ENCODE measurements at places on chromosomes 1 and 21.

GRCh38 chr1:182015360-182015759 lies 46.2 kb downstream of the ZNF648 start:
- no peak for DNase-seq

DNA sequence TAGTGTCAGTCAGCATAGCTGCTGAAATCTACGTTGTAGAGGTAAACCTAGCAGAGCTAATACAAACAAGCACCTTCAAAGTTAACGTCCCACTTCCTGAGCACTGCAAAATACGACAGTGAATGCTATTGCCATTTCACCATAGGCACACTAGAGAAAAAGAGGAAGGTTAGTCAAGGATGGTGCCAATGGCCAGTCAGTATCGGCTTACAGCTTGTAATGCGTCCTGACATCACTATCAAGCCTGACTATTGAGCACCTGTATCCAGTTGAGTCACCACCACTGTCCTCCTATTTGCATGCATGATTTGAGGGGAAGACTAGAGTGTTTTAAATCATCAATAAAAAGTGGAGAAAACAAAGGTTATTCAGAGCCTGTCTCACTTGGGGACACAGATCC lies 34.4 kb downstream of the NUCKS1 start:
- no peak for DNase-seq

DNA sequence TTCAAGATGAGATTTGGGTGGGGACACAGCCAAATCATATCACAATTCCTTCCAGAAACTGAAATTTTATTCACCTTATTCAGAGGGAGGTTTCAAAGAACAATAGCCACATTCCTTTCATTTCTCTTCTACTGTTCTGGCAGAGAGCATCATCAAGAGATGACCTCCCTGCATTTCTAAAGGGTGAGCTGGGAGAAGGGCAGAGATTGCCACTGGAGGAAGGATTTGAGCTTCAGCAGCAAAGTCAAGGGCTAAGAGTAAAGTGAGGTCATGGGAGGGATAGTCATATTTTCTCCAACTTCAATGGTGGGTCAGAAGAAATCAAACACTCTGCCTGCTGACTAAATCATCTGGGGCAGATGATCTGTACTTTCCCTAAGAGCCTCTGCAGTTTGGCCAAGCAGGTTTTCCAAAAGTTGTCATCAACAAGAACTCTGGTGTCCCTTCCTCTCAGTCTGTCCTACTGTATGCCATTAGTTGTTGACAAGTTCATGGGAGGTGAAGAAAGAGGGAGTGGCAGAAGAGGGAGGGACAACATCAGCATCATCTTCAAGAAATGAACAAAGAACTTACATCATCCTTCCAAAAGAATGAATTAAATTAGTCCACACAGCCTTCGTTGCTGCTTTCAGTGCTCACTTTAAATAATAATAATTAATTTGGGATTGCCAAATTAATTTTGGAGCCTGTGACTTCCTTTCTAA lies 298.3 kb downstream of the ASTN1 start:
- no peak for DNase-seq

- DNase-seq = peak; percentile 50
These were observed 47.5 kb upstream of the CRNN start for GRCh38 chr1:152461544-152461943.

- no peak for DNase-seq
These were observed 15.8 kb downstream of the SYNJ1 start for GRCh38 chr21:32712043-32712442.

DNA sequence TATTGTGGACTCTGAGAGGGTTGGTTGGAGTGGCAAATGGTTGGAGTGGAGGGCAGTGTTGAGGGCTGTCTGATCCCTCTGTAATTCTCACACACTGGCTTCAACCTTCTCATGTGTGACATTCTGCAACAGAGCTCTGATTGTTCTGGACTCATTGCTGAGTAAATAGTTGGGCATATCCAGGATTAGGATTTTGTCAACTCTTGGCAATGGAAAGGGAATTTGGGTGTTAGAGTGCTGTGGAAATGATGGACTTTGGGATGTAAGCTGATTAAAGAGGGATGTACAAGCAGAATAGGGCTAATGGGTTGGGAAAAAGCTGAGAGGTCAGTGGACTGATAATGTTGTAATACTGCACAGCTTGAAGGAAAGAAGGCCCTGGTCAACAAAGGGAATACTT lies 16.5 kb downstream of the TLCD4 start:
- no peak for DNase-seq

DNA sequence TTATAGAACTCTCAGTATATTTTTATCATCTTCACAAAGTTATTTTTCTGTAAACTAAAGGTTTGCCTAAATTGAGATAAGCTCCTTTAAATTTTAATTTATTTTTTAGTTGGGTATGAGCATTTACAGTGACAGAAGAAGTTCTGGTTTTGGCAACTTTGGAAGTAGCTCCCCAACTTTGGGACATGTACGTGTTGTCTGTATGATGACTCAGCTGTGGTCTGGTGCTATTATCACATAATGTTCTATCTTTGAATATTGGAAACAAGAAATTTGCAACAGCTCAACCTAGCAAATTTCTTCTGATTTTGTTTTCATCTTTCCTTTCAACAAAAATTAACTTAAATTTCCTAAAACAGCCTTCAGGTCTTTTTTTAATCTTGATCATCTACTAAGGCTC lies 46.6 kb upstream of the C1orf105 start:
- no peak for DNase-seq

DNA sequence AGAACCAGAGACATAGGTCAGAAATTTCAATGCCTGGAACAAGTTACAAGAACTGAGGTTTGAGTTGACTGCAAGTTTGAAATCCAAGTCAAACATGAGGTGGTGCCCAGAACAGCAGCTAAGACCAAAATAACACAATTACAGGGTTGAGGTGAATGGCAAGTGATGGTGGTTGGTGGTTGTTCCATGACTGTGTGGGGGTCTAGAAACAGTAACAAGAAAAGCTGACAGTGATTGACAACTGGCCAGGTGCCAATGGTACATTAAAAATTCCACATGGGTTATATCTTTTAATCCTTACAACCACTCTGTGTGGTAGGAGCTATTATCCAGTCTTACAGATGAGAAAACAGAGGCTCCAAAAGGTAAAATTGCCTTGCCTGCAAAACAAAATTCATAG lies 32.0 kb downstream of the RIMS3 start:
- DNase-seq = no peak

GRCh38 chr1:156682166-156682890 lies 5.1 kb upstream of the NES start:
- DNase-seq = no peak

DNA sequence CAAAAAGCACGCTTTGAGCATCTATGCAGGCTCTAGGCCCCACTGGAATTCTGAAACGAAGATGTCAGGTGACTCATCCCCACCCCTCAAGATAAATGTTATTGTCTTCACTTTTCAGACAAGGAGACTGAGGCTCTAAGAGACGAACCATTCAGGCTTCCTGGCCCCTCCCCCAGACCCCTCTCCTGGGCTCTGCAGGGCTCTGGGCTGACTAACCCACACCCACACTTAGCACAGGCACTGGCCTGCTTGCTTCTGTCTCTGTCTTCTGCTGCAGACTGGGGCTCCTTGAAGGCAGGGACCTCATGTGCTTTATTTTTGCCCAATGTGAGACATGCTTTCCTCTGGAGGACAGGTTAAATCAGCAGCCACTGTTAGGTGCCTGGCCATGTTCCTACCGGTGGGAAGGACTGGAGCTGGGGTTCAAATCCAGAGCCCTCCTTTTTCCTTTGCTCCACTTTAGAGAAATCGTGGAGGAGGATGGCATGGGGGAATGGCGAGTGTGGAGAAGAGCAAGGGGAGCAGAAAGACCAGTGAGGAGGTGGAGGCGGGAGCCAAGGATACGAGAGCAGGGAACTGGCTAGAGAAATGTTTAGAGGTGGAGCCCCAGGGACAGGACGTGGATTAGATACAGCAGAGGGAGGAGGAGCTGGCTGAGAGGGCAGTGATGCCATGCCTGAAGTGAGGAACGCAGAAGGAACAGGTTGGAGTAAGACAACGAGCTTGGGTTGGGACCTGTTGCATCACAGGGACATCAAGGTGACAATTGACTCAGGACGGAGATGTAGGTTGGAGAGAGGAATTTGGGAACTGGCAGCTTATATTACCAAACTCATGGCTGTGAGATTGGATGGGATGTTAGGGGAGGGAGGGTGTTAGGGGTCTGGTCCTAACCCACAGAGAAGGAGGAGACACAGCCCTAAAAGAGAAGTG lies 1.7 kb downstream of the TMEM125 start:
- no peak for DNase-seq

- no peak for DNase-seq
These were observed 811.3 kb upstream of the ADGRL2 start for GRCh38 chr1:80989455-80989854.

DNA sequence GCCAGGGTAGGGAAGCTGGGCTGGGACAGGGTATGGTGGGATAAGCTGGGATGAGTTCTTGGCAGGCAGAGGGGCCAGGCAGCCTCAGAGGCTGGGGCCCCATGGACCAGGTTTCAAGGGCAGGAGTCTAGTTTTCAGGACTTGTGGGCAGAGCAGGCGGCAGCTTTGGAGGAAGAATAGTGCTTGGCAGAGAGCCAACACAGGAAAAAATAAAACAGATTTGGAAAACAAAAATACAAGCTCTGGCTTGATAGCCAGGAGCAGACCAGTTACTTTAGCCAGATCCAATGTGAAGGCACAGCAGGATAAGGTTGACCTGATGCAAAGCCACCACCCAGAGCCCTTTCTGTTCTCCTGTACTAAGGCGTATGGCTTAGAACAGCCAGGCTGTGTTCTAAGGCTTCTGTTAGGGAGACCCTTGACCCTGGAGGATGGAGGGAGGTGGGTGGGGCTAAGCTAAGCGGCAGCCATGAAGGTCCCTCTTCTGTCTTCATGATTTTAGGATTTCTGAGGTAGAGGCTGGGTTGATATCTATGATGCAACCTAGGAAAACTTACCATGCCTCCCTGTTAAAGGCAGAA lies 5.5 kb downstream of the TRAF5 start:
- DNase-seq = no peak

DNA sequence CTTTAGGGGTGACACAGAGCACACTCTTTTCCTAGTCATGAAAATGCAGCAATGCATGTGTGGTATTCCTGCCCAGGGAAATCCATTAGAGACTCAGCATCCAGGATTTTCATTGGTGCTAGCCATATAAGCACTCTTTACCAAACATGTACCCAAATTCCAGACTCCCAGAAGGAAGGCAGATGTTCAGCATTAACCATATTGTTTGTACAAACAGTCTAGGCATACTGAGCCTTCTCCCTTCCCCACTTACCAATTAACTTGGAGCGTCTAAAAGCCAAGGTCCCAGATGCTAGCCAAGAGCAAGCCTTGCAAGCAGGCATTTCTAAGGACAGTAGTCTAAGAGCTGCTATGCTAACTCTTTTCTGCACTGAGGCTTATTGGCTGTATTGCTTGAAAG lies 27.9 kb downstream of the ZBED6 start:
- no peak for DNase-seq

- peak; percentile 87 for DNase-seq
These were observed 2.4 kb upstream of the NFIA start for GRCh38 chr1:61079898-61080336.

- no peak for DNase-seq
These were observed 181.5 kb downstream of the NPHP4 start for GRCh38 chr1:5810553-5811270.

GRCh38 chr1:174447866-174448530 lies at the start of gene GPR52:
Gene GPR52 (plus strand): TSS chr1:174447964. CDS start chr1:174448112, 148 bp downstream.
- no peak for DNase-seq

- DNase-seq = no peak
These were observed 781.6 kb downstream of the ADGRL2 start for GRCh38 chr1:82582347-82582746.

GRCh38 chr1:110480356-110481096 lies 29.6 kb downstream of the PROK1 start:
- no peak for DNase-seq

DNA sequence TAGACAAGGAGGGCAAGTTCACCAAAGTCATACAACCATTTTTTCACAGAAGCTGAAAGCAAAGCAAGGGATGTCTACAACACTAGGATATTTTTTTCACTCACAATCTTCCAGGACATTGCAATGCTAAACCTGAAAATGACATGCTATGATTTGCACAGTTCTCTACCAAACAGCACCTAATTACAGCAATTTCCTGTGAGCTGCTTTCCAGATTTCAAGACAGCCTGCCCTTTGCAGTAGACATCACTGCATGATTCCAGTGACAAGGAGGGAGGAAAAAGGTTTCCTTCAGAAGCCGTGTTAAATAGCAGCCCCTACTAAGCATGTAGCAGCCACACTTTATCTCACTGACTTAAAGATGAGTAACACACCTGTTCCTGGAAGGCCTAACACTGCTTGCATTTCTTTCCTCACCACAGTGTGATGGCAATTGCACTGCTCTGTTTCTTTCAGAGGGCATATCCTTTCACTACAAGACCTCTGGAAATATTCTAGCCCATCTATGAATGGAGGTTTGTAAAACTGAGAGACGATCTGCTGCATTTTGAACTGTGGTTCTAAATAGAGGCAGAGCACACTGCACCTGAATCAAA lies 97.1 kb downstream of the DUSP10 start:
- DNase-seq = no peak

- DNase-seq = no peak
These were observed 17.3 kb downstream of the LCE4A start for GRCh38 chr1:152725261-152725660.

DNA sequence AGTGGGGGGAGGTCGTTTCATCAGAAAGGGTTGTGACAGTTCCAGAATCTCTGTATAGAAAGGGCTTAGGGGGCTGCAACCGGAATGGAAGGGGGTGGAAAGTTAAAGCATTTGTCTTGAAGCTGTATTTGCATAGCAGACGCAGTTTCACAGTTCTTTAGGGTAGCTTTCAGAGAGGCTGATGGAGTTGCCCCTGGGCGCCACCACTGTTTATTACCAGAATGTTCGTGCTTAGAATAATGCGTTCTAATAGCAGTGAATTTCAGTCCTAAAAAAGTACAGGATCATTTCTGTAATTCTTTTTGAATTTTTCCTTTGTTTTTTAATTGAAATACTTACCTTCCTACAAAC lies 1.3 kb downstream of the EXO1 start:
- no peak for DNase-seq

GRCh38 chr1:231338270-231339128 lies at the start of gene SPRTN:
Gene SPRTN (plus strand): TSS chr1:231338293. CDS start chr1:231338384, 91 bp downstream.
- DNase-seq = peak; percentile 94

DNA sequence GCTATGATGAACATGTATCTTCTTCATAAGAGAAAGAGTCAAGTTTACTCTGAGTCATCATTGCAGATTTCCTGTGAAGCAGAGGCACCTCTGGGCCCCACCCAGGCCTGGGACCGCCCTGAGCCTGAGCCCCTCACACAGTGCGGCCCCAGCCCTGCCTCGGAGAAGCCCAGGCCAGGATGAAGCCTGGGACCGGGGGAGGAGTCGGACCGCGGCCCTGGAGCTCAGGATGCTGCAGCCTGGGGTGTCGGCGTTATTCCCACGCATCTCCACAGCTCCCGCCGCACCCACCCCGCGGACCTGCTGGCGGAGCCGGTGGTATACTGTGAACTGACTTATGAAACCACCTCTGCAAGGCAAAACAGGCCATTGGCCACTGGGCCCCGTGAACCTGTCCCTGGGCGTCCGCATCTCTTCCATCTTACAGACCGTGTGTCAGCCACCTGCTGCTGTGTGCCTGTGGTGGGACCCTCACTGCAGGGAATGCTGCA lies 2.4 kb upstream of the COL6A1 start:
- no peak for DNase-seq

GRCh38 chr1:25844536-25845337 lies 14.5 kb downstream of the AUNIP start:
- no peak for DNase-seq

- DNase-seq = no peak
These were observed 286.3 kb upstream of the SGIP1 start for GRCh38 chr1:66247415-66248208.

All from upper lobe of left lung (tissue), 6 donors.